Stimulated activated CD4-positive, alpha-beta T cell treated with anti-CD3 and anti-CD28 coated beads, TNF-alpha, amount 100 ng/mL, for 24 hours (primary cell): ENCODE measurements at places on chromosomes 7 and 10.

DNA sequence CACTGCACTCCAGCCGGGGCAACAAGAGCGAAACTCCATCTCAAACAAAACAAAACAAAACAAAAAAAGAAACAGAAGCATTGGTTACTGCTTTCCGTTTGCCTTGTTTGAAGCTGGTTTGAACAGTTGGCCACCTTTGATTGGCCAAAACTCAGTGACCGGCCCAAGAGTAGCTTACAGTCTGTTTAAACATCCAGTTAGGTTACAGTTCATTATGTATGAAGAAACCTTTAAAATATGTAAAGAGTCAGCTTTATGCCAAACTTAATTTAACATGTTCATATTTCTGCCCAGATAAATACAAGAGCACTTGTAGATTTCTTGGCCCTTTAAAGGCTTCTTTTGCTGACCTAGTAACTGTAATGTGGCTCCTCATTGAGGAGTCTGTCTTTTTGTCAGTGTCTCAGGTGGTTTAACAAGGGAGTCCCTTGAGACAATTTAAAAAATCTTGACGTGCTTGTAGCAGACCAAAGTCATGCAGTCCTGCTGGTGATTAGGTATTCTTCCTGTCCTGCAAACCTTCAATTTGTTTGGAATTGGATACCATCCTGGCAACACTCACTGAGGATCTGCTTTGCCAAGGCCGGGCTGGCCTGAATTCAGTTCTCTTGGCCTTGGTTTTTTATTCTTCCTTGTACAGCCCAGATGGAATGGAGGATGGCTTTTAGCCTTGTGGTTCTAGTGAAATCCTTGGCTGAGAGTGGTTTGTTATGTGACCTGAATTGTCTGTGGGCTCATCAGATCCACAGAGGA lies 128.9 kb downstream of the PLXDC2 start:
- no peak for DNase-seq

DNA sequence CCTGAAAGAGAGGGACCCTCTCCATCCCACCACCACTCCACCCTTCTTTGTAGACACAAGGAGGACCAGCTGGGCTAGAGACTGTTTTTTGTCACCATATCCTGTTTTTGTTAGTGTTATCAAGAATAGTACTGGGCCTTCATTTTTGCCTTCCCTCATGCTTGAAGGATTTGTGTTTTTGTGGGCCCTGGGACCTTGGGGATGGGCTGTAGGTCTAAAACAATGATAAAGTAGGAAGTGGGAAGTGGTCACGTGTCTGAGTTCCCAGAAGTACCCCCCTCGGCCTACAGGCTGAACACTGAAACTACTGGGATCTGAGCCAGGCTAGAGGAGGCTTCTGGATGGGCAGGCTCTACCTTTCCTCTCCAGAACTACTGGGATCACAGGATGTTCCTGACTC lies 8.9 kb downstream of the AGFG2 start:
- no peak for DNase-seq

DNA sequence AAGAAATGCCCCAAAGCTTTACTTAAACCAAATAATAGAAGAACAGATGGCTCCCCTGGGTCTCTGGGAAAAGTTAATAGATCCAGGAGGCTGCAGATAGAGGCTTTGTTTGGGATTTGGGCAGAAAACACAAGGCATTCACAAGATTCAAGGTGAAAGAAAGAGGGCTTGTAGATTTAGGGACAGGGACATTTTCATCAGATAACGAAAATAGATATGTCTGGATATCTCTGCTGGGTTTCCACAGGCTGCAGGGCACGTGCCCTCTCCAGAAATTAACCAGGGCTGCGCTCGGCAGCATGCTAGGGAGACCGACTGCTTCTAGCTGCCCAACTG lies 14.9 kb downstream of the CARD11 start:
- no peak for DNase-seq

DNA sequence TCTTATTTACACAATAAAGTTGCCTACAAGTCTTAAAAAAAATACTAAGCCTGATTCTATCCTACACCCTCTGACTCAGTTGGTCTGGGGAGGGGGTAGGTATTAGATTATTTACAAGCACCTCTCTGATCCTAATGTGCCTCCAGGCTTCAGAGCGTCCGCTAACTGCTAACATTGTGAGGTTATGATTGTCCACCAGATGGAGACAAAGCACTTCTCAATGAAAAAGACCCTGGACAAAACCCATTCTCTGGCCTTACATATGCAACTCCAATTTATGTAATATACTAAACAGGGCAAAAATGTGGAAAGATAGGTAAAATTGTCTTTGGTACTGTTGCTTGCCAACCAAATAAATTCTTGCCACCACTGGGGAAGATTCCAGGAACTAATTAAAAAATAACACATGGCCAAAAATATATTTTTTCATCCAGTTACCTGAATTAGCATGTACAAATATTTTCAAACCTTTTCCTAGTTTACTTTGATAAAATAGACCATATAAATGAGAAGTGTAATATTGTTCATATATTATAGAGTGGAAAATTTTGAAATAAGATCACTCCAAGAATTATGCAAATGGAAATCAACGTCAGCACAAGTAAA lies 92.4 kb downstream of the KIF20B start:
- DNase-seq, result peak; percentile 34

DNA sequence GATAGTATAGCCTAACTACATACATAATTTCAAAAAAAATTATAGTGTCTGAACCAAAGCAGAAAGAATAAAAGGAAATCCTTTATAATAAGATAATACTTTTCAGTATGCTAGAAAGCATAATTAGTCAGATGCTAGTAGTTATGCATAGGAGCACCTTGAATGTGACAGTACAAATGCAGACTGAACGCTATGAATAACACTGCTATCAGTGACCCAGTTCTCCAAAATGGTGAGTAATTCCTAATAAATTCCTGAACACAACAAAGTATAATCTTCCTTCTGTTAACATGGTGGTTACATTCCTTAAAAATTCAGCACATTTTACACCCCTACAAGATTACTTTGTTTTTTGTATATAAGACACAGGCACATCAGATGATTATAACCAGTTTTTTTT lies 1.2 kb upstream of the CHPF2 start:
- no peak for DNase-seq

DNA sequence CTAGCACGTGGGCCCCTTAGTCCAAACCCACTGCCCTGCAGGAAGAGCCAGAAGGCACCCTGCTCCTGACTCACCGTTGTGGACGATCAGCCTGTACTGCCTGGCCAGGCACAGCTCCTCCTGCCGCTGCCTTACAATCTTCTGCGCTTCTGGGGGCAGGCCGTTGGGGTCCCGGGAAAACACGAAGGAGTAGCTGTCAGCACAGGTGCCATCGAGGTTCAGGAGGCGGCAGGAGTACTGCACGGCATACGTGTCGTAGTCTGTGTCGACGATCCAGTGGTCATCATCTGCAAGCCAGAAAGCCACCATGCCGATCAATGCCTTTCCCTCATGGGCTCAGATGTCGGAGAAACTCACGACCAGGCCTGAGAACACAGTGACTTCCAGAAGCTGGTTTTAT lies 7.3 kb downstream of the RBP4 start:
- no peak for DNase-seq

- no peak for DNase-seq
Observed at GRCh38 chr7:100832281-100832633, 4.9 kb upstream of the EPHB4 start.

GRCh38 chr10:81569488-81569887 lies 305.5 kb upstream of the NRG3 start:
- DNase-seq, result no peak

GRCh38 chr10:76866841-76867586 lies 770.6 kb downstream of the KCNMA1 start:
- no peak for DNase-seq

GRCh38 chr7:32023376-32023775 lies 46.8 kb downstream of the PDE1C start:
- DNase-seq, result no peak

GRCh38 chr10:11381023-11381422 lies 230.4 kb downstream of the USP6NL start:
- DNase-seq, result no peak

DNA sequence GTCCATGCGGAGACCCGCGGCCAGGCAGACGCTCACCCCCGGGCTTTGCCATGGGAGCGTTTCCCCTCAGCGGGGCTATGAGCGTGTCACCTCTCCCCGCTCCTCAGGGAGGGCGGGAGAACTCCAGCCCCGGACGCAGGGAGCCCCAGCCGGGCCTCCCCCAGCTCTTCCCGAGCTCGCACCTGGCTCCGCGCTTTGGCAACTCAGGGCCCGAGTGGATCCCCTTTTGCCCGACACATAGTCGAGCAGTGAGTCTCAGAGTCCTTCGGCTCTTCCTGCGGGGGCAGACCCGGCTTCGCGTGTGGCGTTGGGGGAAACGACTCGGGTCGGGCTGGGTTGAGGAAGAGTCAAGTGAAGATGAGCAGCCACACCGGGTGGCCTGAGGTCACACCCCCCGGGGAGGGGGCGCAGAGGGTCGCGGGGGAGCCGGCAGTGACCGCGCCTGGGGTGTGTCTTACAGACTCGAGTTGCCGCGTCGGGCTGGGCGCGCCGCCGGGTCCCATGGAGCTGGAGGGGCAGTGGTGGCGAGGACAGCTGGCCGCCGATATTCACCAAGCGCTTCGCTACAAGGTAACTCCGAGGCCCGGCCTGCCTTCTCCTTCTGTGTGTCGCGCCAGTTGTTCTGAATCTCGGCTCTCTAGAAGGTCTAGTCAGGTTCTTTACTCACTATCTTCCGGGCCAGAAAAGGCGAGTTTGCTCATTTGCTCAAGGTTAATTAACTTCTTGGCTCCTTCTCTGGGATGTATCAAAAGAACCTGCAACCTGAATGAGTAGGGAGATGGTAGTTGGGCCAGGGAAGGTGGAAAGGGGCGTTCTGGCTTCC lies 721 bp downstream of the CCNJ start:
- peak; percentile 37 for DNase-seq

GRCh38 chr10:84659027-84659426 lies 330.6 kb downstream of the CCSER2 start:
- no peak for DNase-seq

GRCh38 chr10:45418849-45419675 lies 45.0 kb downstream of the ALOX5 start:
- DNase-seq, result peak; percentile 32

DNA sequence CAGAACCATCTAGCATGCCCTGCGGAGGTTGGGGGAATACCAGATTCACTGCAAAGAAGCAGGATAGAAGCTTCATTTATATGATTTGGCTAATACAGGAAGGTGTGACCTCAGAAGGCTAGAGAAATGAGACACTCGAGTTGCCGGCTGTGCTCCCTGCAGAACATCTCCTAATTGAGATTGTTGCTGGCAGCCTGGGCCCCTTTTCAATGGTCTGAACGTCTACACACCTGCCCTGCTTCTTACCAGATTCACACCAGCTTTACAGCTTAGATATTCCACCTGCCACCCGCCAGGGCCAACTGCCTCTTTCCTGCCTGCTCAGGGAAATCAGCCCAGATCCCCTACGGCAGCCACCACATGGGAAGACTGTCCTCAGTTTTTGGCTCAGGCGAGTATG lies 475.3 kb upstream of the AUTS2 start:
- no peak for DNase-seq

DNA sequence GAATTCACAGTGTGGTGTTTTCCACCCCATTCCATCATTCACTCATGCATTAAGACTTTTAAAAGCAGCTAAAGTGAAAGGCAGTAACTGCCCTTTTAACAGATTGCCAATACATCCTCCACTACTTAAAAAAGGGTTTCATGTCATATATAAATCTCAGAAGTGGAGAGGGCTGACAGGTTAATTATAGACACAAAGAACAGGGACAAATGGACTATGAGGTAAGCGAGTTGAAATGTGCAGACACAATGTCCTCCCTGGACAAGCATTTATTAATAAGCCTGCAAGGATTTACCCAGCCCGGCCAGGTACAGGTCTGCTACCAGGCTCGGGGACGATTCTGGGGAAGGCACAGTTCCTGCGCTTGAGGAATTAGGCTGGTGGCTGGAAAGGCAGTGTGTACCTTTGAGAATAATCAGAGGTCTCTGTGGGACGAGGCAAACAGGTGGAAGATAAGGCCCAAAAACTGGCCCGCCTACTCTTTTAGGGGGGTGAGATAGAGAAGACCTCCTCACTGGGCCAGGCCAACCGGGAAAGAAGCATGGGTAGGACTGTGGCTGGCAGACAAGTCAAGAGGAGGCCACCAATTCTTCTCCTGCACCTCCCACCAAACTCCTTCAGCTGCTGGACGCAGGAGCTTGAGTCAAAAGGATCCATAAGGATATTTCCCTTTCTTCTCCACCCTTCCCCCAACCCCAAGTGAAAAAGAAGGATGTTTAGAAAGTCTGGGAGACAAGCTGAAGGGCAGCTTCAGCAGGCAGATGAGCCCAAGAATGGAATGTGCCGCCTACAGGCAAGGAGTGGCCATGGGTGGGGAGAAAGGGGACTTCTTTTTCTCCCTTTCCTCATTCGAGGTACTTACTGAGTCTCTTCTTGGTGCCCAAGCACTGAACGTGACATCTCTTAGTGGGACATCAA lies 1.5 kb downstream of the PDLIM1 start:
- no peak for DNase-seq

GRCh38 chr7:114478384-114478783 lies 63.8 kb downstream of the FOXP2 start:
- DNase-seq, result no peak

DNA sequence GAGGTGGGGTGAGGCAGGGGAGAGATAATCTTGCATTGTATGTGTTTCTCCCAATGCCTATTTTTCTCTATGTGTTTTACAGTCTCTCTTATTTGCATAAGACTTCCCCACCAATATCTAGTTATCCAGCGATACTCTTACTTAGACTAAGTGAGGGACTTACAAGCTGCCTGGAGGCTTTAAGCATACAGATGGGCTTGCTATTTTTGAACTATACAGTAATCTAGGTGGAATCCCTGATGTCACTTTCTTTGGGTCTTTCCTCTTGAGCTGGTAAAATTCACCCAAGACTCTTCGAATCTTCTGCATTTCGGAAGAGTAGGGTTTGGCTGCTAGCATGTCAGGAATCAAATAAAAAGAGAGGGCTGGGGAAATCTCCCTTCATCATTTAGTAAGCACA lies 76.6 kb downstream of the NDUFB2 start:
- no peak for DNase-seq

DNA sequence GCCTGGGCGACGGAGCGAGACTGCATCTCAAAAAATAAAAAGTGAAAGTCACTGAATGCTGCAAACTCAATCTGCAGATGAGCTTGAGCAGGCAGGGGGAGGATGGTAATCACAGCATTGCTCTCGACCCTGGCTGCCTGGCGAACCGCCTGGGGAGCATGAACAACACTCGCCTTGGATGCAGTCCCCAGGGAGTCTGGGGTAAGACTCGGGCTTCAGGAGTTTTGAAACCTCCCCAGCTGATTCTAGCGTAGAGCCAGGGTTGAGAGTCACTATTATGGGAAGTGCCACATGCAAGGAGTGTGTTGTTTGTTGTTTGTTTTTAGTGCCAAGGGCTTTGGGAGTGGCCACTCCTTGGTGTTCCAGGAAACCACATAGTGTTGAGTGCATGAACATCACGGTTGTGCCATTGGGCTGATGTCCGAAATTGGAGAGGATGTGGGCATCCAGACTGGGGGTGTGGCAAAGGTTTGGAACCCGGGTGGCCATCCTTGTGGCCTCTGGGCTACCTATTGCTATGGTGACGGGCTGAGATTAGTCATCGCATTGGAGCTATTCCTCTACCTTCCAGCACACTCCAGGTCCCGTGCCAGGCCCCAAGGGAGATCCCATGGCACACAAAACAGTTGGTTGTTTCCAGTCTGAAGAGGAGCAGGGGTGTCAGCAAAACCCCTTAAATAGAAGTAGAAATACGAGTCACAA lies 92.6 kb downstream of the RGS10 start:
- DNase-seq, result no peak
